ENCODE measurements at places on chromosomes 5 and 9.

DNA sequence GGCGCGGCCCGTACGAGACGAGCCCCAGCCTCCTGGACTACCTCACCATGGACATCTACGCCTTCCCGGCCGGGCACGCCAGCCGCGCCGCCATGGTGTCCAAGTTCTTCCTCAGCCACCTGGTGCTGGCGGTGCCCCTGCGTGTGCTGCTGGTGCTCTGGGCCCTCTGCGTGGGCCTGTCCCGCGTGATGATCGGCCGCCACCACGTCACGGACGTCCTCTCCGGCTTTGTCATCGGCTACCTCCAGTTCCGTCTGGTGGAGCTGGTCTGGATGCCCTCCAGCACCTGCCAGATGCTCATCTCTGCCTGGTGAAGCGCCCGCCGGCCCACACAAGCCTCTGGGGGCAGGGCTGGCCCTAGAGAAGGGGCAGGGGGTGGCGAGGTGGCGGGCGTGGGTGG, 18.5 kb downstream of the PLPP7 start:
- no peak for DNase-seq

- DNase-seq = no peak
These were observed 210.6 kb downstream of the AUH start for GRCh38 chr9:91150998-91151717.

DNA sequence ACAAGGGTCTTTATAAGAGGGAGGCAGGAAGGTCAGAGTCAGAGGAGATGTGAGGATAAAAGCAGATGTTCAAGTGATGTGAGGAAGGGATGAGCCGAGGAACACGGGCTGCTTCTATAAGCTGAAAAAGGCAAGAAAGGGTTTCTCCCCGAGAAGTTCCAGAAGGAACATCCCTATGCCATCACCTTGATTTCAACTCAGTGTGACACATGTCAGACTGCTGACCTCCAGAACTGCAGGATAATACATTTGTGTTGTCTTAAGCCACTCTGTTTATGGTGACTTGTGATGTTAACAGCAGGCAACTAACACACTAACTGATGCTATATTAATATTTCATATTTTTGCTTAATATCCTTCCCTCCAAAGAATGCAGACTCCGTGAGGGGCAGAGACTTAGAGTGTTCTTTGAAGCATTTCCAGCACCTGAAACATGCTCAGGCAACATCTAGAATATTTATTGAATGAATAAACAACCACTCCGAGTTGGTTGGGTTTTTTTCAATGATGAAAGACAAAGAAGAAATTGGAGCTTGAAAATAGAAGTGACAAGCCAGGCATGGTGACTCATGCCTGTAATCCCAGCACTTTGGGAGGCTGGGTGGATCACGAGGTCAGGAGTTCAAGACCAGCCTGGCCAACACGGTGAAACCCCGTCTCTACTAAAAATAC, 77.6 kb upstream of the ADRA1B start:
- no peak for DNase-seq

DNA sequence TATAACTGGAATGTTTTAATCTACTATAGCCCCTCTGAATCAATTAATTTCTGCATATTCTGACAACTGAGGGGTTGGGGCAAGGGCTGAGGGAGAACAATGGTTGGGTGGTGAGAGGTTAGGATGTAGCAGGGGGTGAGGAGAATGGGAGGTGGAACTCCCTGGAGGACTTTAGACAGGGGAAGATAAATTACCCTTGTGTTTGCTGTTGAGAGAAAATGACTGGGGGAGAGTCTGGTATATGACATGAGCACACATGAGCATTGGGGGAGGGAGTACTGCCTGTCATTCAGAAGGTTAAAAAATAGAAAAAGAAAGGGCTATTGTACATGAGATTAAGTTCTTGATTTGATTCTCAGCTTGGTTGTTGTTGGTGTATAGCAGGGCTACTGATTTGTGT, 37.2 kb upstream of the PAPPA start:
- DNase-seq = no peak

Measured in activated CD4-positive, CD25-positive, alpha-beta regulatory T cell treated with anti-CD3 and anti-CD28 coated beads, Interleukin-2, amount 50 U/mL, for 16 hours (primary cell).